Activated CD4-positive, alpha-beta memory T cell treated with anti-CD3 and anti-CD28 coated beads, Interleukin-2, amount 10 ng/mL, durations not matched to agents 7 days and 5 days (primary cell): ENCODE measurements at places on chromosomes 13 and 19.
A peak's percentile ranks its signal among the peaks of the same experiment; 100 is the strongest.

- DNase-seq = no peak
Measured at GRCh38 chr19:54307389-54308020, 5.5 kb downstream of the LILRA5 start.

DNA sequence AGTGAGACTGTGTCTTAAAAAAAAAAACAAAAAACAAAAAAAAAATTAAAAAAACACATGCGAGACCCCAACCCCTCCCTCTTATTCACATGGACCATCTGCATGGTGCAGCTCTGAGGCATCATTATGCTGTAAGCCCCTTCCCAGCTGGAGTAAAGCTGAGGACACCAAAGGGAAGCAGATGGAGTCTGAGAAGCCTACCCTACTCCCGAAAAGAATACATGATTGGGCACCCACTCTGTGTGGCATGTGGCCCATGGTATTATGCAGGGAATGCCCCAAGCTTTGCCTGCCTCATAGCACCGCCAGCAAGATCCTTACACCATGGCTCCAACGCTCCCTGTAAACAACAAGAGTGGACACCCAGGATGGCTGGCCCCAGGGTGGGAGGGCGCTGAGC is 4.7 kb downstream of the PTH2 start:
- DNase-seq = no peak

DNA sequence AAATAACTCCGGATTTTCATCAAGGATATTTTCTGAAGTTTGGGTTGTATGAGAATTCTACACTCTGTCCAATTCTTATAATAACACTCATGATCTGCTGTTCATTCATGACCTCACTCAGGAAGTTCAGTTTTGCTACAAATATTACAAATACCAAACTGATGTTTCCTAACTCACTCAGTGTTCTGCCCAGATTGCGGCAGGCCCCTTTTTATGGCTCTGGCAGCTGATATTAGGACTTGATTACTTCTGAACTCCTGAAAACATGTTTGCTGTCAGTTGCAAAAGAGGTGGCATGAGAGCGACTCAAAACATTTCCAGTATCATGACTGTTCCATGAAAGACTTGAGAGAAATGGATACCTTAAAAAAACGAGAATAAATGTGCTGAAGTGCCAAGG is 188.0 kb downstream of the RGCC start:
- DNase-seq = no peak

DNA sequence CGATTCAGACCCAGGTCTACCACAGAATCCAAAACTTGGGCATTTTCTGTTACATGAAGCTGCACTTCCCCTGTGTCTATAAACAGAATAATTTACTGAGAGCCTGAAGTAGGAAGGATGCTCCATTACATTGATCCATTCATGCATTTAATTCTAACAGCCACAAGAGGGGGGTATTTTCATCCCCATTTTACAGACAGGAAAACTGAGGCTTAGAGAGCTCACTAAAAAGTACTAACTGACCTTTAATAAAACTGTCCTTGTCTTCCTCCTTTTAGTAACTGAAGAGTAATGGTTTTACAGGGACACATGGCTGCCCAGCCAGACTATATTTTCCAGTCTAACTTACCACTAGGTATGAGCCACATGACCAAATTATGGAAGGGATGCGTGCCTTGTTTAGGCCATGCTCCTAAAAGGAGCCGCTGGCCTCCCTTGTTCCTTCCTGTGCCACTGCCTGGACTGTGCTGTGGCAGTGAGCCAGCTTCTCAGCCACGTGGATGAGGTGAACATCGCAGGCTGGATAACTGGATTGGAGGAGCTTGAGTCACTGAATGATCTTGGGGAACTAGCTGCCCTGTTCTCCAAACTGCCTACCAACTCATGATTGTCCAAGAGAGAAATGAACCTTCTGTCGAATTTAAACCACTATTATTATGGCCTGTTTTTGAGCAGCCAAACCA is 108.3 kb downstream of the DOCK9 start:
- DNase-seq = no peak

DNA sequence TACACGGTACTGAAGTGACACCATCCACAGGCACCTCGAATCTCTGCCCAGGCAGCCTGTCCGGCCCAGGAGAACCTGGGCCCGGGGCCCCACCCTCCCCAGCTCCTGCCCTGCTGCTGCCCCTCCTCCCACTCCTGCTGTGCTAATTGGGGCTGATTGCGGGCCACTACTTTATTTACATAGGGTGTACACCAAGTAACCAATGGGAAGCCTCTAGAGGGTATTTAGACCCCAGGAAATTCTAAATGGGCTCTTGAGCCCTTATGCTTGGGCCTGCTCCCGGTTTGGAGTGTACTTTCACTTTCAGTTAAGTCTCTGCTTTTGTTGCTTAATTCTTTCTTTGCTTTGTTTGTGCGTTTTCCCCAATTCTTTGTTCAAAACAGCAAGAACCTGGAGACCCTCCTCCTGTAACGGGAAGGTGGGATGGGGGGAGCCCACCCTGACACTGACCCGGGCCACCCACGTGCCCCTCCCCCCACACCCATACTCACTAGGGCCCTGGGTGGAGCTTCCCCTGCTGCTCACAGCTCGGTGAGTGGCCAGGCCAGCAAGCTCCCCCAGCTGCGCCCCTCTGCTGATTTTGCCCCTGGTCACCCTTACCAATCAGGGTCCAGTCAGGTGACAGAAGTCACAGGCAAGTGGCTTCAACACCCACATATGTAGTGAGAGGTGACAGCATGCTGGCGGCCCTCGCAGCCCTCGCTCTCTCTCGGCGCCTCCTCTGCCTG is 9.4 kb downstream of the SCGB2B2 start:
- DNase-seq = no peak

DNA sequence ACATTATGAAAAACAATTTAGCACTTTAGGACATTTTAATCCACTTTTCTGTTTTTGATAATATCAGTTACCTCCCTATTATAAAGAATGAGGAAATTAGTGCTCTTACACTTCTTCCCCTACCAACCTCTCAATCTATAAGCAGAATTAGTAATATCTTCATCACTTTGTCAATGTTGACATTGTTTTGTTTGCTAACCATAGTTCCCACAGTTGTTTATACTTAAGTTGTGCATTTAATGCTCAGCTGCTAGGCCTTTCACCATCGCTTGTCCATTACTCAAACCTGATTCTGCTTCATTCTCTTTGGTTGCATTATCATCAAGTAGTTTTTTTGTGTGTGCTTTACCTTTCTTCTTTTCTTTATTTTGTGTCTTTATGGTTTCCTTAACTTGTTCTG is 132.1 kb downstream of the CDK8 start:
- DNase-seq = no peak

DNA sequence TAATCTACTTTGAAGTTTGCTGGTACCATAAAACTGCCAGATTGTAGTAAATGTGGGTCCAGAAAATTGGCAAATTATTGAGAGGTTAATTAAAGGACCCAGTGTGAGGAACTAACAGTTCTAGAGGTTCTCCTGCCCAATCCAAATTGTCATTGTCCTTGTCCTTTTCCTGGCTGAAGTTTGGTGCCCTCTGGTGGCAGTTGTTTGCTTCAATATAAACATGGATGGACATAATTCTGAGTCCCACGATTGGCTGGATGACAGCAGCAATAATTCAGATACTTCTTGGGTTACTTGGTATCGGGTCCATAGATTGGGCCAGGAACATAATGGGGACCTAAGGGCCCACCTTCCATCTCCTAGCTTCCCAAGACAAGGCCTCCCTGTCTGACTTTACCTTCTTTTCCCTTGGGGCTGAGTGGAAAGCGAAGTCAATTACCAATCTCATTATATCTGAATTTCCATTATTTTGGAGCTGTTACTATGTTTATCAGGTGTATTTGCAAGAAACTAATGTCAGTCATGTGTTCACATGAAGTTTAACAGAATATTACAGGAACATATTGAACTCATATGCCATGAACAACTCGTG is 33.8 kb upstream of the GARRE1 start:
- peak; percentile 62 for DNase-seq

DNA sequence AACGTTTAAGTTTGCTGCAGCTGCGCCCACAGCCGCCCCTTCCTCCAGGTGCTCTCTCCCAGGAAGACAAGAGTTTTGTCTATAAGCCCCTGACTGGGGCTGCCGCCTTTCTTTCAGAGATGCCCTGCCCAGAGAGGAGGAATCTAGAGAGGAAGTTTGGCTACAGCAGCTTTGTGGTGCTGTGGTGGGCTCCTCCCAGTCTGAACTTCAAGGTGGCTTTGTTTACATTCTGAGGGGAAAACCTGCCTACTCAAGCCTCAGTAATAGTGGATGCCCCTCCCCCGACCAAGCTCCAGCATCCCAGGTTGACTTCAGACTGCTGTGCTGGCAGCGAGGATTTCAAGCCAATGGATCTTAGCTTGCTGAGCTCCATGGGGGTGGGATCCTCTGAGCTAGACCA is 6.4 kb upstream of the ERICH6B start:
- no peak for DNase-seq

GRCh38 chr13:23025864-23026608 is 154.7 kb upstream of the SGCG start:
- DNase-seq = no peak

DNA sequence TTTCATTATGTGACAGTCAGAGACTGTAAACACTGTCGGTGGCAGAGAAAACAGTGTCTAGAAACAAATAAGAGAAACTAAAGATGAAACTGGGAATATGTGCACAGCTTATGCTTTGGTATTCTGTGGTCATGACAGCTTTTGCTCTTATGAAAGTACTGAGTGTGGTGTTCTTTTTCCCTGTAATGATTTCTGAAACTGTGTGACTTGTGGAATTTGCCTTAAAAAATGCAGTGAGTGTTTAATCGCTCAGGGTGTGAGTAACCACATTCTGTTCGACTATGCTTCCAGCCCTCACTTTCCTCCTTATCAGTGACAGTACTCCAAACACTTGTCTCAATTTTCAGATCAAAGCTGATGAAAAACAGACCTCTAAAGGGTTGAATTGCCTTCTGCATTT is 66.9 kb upstream of the DIAPH3 start:
- no peak for DNase-seq

GRCh38 chr19:17755977-17756670 is 4.8 kb downstream of the FCHO1 start:
- peak; percentile 57 for DNase-seq

GRCh38 chr13:112992931-112993680 is 24.1 kb downstream of the MCF2L start:
- DNase-seq = no peak

DNA sequence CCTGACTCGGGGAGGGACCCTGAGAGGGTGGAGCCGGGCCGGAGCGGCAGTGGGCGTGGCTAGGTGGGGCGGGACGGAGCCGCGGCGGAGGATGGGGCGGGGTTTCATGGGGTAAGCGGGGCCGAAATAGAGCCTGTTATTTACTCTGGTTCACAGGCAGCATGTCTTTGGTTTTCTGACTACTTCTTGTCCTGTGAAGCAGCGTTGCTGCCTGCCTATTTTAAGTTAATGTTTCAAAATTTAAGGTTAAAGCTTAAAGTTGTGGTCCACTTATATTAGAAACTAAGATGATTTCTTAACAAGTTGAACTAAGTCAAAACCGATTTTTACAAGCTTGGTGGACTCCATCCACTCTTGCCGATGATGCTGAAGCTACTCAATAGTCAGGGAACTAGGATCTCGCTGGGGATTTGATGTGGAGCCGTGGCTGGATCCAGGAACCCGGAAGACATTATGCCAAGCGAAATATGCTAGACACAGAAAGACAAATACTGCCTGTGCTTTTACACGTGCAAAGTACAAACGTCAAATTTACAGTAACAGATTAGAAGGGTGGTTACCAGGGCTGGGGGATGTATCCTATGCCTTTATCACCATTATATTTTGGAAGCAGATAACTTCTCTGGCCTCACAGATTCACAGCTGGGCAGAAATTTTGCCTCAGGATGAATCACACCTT is 433 bp upstream of the ZNF616 start:
- DNase-seq = no peak

- no peak for DNase-seq
Measured at GRCh38 chr13:90455067-90455466, 892.4 kb upstream of the MIR17HG start.

- peak; percentile 86 for DNase-seq
Measured at GRCh38 chr19:3176715-3177501, 1.7 kb upstream of the S1PR4 start.

- no peak for DNase-seq
Measured at GRCh38 chr13:102983496-102983895, 82.7 kb downstream of the SLC10A2 start.

- no peak for DNase-seq
Measured at GRCh38 chr13:40629678-40630384, 36.6 kb downstream of the FOXO1 start.

GRCh38 chr19:16970821-16971220 is 55.8 kb downstream of the CPAMD8 start:
- DNase-seq = no peak

DNA sequence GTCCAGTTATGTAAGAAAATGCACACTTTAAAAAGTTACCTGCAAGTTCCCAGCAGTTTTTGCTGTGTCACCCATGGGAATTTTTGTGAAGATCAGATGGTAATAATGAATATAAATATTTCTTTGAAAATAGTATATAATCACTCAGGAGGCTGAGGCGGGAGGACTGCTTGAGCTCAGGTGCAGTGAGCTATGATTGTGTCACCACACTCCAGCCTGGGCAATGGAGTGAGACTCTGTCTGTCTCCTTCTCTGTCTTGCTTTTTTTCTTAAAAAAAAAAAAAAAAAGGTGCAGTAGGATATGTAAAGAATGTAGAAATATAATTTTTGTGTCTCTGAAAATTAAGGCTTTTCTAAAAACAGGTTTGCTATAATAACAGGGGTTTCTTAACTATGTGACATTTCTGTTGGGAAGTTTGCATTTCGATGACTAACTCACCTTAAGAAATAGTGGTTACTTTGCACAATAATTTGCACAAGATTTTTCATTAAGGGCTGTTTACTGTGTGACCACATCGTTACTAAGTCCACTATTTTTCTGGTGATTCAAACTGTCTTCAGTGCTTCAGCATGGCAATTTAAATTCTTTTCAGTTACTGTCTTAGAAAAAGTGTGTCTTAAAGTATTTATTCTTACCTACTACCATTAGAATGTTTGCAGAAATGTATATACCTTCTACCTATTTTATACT is 37.3 kb downstream of the DNAJC3 start:
- DNase-seq = no peak

DNA sequence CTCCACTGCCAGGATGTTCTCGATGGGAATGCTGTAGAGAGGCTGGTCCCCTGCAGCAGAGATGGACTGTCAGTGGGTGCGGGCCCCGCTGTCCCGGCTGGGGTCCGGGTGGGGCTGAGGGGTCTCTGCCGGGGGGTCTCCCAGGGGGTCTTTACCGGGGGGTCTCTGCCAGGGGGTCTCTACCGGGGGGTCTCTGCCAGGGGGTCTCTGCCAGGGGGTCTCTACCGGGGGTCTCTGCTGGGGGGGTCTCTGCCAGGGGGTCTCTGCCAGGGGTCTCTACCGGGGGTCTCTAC is 25.7 kb upstream of the C13orf46 start:
- no peak for DNase-seq

DNA sequence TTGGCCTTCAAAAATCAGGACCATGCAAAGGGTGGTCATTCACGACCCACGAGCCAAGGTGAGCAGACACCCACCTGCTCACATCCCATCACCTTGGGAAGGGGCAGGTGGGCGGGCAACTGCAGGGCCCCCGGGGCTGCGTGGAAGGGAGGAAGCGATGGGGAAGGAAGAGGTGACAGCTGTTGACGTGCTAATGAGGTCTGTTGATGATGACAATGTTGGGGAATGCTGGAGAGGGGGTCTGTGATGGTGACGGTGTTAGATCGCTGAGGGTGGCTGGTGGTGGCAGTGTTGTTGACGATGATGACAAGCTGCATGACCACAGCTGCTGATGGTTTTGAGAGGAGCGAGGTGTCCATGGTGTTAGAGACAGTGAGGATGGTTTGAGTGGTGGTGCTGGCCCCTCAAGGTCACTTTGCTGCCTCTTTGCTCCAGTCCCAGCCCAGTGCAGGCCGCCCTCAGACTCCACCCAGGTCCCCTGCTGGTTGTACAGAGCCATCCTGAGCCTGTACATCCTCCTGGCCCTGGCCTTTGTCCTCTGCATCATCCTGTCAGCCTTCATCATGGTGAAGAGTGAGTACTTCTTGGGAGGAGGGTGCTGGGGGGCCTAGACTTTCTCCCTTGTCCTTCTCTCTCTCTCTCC is 900 bp downstream of the MCEMP1 start:
- no peak for DNase-seq
